ENCODE measurements at places on chromosomes 16 and 17.

- no peak for DNase-seq
Observed at GRCh38 chr16:87319011-87319410, 1.8 kb upstream of the C16orf95 start.

GRCh38 chr17:47998044-47998443 is 27.1 kb downstream of the CDK5RAP3 start:
- DNase-seq = no peak

GRCh38 chr16:47643323-47644000 is 182.3 kb downstream of the PHKB start:
- DNase-seq = no peak

DNA sequence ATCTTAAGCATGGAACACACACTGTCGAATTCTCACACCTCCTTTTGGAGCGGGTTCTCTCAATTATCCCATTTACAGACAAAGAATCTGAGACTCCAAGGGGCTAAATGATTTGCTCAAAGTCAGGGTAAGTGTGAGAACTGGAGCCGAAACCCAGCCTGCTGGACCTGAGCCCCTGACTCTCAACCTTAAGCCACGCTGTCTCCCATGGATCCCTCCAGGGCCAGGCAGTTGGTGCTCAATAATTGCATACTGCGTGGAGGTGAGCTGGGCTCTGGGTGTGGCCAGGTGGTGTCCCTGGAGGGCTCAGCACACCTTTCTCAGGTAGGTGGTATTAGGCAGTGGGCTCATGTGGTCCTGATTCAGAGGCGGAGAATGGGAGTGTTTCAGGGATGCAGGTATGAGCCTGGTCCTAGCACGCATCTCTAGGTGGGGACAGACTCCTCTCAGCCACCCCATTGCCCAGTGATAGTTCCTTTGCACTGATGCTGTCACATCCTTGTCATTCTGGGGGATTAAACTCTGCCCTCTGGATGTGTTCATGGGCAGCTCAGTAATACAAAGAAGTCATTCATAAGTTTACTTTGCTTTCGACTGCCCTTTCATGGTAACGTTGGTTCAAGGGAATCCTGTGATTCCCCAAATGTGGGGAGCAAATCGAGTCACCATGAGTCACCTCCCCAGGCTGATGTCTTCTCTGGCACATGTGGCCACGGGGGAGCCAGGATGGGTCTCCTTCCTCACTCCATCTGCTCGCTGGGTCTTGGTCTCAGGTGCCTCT is 399.5 kb upstream of the TNRC6C start:
- DNase-seq = no peak

DNA sequence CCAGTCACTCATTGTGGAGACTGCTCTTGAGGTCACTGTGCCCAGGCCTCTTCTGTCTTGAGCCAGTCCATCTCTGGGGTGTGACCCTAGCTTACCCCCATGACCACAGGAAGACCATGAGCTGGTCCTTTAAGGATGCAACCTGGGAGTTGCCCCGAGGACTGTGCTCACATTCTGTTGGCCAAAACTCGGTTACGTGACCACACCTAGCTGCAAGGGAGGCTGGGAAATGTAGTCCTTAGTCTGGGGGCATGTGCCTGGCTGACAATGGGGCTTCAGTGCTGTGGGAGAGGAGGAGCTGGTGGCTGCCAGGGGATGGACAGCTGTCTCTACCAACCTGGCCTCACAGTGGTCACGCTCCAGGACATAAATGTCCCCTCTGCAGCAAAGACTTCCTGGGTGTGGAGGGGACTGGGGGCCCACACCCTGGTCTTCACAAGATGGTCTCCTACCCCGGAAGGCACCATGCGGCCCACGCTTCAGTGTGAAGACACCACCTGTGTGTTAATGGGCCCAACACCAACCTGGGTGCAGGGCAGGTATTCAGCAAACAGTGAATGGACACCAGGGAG is 55.4 kb downstream of the JPH3 start:
- peak; percentile 18 for DNase-seq

GRCh38 chr17:40551091-40551878 is 14.0 kb downstream of the CCR7 start:
- DNase-seq = no peak

DNA sequence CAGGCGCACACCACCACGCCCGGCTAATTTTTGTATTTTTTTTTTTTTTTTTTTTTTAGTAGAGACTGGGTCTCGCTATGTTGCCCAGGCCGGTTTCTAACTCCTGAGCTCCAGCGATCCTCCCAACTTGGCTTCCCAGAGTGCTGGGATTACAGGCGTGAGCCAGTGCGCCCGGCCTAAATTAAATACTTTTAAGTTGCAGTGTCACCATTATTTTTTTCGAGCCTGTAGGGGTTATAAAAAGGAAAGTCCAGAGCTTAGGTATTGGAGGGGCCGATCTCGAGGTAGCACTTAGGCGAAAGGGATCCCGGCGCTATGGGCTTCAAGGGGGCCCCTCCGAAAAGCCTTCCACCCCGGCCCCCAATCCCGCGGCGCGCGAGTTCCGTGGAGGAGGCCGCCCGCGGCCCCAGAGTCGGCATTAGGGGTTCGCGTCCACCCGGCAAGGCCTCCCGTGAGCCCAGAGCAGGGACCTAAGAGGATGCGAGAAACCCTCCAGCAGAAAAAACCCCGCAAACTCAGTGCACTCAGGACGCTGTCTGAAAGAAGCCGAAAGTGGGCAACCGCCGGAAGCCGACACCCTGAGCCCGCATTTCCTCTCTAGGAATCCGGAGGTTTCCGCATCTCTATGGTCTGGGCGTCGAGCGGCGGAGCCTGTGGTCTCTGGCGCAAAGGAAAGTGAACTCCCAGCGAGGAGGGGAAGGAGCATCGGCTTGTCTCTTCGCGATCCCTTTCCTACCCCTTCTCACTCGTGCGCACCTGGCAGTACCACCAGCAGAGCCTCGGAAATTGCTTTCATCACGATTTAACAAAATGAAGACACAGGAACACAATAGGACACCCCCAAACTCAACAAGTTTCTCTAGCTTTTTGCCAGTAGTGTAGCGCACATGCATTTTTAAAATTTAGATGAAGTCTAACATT is 14.1 kb upstream of the RGS9 start:
- peak; percentile 94 for DNase-seq

- no peak for DNase-seq
Observed at GRCh38 chr17:19671433-19671832, 22.9 kb downstream of the ALDH3A2 start.

DNA sequence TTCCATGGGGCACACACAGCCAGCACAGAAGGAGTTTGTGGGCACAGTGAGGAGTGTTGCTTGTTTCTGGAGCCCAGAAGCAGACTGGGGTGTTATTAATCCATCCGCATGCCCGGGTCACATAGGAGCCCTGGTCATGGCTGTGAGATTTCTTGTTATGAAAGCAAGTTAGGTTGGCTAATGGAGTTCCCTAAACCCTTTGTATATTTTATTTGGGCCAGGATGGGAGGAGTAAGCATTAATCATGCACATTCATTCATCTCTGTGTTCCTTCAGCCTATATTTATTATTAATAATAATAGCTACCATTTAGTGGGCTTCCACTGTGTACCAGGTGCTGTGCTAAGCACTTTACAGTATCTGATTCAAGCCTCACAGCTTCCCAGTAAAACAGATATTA is 200.6 kb upstream of the CDH5 start:
- no peak for DNase-seq

DNA sequence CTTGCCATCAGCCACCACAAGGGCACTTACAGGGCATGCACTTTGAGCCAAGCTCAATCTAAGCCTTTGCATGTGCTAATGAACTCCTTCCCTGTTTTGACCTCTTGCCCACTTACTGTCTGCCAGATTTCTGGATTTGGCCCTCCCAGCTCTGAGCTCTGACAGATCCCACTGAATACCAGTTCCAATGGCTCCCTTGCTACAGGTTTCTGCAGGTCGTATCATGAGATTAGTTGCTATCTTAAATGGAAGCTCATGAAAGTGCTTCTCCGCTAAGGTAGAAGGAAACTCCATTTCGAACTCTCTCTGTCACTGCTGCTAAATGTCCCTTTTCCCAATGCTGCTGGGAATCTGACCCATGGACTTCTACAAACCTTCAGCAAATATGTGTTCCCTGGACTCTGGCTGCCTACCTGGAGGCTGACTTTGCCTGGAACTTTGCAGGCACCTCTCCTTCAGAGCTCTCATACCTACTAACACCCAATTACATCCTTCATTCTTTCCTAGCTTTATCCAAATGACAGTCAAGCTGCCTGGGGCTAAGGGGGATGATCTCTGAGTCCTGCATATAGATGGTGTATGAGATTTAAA is 23.5 kb upstream of the TOB1 start:
- DNase-seq = no peak

DNA sequence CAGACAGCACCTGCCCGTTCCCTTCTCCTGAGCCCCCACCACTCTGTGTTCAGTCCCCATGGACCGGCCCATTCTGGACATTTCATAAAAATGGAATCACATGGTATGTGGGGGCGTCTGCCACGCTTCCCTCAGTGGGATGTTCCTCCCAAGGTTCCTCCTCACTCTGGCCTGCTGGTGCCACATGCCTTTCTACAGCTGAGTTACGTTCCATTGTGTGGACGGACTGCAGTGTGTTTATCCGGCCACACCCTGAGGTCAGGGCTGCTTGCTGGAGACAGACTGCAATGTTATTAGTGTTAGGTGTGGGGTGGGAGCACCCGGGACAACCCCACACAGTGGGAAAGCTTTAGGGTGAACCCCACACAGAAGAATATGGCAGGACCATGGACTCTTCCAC is 5.9 kb upstream of the AATK start:
- DNase-seq = no peak

- no peak for DNase-seq
Observed at GRCh38 chr16:14310519-14310991, 239.4 kb downstream of the MRTFB start.

DNA sequence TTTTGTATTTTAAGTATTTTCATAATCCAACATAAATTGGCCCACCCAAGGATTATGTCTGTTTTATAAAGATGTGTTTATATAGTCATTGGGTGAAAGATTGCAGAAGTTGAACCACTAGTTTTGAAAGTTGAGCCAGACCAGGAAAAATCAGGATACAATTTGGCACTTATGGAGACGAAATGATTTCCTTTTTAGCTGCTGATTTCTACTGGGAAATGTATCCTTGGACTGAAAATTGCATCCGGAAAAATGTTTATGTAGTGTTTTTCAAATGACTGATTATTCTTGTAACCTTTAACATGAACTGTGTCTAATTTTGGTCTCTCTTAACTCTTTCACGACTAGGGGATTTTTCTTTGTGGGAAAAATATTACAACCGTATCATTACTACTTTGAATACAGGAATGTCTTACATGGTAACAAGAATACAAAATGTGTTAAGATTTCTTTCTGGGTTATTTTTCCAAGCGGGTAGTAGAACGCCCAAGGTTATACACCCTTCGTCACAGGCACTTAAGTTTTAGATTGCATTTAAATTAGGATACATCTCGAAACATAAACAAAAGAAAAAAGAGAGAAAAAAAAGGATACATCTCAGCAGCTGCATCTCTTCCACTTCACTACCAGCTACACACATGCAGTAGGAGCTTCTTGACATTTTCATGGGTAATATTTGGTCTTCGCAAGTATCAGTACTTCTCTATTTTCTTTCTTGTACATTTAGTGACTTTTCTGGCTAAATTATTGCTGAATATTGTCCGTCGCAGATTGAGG is 273.0 kb upstream of the TBX2 start:
- DNase-seq = no peak

- no peak for DNase-seq
Observed at GRCh38 chr16:83171396-83171795, 544.6 kb downstream of the CDH13 start.

DNA sequence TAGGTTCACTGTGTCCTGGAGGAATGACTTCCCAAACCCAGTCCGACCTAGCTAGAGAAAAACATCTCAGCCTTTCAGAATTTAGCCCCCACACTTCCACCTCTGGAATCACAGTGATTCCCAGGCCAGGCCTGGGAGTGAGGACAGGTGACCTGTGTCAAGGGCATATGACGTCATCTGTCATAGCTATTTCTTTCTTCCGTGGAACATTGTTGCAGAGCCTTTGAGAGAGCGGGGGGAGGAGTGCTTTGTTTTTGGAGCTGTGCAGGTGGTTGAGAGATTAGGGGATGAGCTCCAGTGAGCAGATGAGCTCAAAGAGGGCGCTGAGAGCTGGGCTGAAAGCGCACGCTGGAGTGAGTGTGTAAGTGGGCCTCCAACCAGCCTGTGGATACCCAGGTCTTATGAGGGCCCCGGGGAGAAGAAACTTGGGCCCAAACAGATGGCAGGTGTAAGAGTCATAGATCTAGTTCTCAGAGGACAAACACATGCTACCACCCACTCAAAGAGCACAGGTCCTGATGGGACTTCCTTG is 344.8 kb downstream of the SNX29 start:
- no peak for DNase-seq

DNA sequence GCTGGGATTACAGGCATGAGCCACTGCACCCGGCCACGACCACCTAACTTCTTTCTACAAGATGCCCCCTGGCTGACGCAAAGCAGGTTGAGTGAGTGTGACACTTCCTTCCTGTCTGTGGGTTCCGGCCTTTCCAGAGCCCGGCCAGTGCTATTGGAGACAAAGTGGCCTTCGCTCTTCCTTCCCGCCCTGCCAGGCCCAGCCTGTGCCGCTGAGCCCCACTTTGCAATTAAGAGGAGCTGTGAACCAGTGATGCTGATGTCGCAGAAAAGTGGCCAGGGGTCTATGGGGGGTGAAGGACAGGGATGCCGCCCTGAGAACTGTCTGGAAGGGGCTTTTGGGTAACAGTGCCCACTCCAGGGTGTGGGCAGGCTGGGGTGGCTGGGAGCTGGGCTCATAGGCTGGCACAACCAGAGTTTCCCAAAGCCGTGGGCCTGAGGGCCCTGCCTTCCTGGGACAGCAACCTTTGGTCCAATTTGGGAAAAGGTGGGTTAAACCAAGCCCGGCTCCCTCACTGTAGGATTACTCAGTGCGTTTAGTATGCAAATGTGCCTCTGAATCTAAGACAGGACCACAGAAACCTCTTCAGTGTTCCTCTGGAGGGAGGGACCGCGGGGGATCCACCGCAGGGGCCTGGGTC is 174.9 kb downstream of the SEC14L1 start:
- DNase-seq = peak; percentile 18

All from ACHN (cell line).